ENCODE measurements at places on chromosomes 4 and X.

DNA sequence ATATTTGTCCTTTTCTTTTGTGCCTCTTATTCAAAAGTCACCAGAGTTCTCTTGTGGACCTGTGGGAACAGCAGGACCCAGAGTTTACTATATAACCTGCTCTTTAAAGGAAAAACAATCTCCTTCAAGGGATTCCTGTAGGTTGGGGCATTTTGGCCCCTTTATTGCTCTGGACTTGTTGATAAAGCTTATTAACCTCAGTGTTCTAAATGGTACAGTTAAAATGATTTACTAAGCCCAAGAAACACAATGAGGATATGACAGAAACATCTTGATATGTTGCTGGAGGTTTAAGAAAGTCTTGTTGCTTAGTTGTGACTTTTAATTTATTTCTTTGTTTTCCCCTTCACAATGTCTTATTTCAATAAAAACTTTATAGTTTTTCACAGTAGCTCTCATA is 46.8 kb downstream of the SLIT2 start:
- DNase-seq = no peak

DNA sequence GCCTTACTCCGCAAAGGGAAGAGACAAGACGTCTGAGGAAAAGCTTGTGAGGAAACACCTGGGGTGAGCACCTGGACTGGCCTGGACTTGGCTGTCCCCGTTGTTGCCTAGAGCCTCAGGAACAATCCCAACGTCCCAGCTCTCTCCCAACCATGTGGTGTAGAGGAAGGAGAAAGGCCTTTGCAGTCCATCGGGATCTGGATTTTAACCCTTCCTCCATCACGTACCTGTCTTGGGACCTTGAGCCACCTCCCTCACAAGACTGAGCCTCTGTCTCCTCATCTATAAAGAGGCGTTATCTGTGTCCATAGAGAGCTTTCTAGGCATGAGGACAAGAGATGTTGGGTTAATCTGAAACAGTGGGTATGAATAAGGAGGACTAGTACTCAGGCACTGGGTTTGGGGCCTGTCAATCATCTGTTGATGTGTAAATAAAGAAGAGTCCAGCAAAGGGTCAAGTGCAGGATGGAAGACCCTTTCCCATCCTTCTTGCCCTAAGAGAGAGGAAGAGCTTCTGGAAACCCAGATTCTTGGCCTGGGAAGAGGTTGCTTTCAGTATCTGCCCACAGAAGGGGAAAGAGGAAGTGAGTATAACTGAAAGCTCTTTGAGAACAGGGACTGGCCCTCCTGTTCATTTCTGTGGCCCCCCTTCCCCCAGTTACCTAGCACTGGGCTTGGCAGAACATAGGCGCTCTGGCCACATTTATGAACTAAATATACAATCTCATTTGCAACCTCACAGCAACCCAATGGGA is 137.1 kb downstream of the PJA1 start:
- no peak for DNase-seq

GRCh38 chrX:29545878-29546277 is 669.5 kb upstream of the MAGEB2 start:
- no peak for DNase-seq

GRCh38 chr4:139587446-139587845 is 31.4 kb upstream of the SETD7 start:
- no peak for DNase-seq

GRCh38 chr4:76311896-76312331 is 5.4 kb downstream of the STBD1 start:
- no peak for DNase-seq

DNA sequence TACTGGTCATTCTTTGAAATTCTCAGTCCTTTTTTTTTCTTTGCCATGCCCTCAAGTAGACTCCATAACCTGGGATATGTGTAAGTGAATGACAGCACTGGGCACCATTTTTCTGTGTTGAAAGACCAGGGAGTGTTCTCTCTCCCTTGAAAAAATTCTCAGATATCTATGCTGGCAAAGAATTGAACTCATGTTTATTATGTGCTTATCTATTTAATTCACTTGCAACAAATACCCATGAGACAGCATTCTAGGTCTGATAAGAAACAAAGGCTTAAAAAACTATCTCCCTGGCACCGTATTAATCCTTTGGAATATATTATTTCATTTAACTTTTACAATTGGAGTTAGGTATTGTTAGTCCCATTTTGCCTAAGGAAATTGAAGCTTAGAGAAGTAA is 36.7 kb downstream of the LARP7 start:
- no peak for DNase-seq

GRCh38 chr4:145804116-145804515 is 124.2 kb downstream of the C4orf51 start:
- no peak for DNase-seq

GRCh38 chrX:105468741-105469140 is 248.2 kb upstream of the TEX13A start:
- DNase-seq = no peak

- DNase-seq = no peak
These were observed 3.9 kb upstream of the GLRB start for GRCh38 chr4:157072002-157072401.

GRCh38 chr4:110211007-110211769 is 12.8 kb upstream of the ELOVL6 start:
- no peak for DNase-seq

DNA sequence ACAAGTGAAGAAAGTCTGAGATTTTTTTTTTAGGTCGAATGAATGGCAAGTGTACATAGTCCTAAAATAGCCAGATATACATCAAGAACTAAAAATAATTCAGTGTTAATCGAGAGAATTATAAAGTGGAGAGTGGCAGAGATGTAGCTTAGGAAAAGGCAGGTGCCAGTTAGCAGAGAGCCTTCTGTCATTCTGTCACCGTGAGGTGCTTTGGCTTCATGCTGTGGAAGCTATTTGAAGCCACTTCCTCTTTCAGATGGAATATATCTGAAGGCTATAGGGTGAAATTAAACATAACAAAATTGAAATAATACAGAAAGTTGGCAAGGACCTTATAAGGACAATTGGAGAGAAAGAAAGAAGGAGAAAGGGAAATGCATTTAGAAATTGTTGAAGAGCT is 756.3 kb downstream of the CCSER1 start:
- no peak for DNase-seq

GRCh38 chr4:158949099-158949498 is 153.8 kb upstream of the RAPGEF2 start:
- DNase-seq = no peak

DNA sequence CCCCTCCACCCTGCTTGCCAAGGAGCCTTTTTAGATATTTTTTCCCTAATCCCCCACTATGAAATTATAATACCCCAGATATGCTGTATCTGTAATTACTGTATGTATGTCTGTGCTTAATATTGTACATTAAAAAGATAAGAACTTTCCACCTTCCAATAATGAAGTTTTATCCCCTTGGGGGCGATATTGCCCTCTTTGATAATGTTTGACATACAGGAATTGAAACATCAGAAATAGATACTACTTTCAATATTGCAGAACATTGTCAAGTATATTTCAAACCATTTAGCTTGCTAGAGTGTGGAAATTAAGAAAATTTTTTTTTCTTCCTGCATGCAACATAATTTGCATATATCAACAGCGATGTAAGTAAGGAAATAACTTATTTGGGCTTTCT is 58.9 kb downstream of the NAF1 start:
- DNase-seq = no peak

- no peak for DNase-seq
These were observed 32.3 kb downstream of the USP53 start for GRCh38 chr4:119244832-119245231.

DNA sequence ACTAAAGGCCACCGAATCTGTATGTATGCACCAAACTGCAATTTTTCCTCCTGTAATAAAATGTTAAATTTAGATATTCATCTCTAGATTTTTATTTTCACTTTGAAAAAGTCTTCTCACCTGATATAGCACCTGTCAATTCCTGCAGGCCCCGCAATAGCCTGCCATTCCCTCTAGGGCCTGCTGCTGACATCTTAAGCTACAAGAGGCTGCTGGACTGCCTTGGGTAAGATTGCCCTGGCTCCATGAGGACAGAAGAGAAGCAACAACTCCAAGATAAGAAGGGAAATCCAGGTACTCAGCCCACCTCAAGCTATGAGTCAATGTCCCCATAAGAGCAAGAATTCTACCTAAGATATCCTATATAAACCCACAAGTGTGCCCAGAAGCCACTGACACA is 230.2 kb upstream of the AGTR2 start:
- DNase-seq = no peak

DNA sequence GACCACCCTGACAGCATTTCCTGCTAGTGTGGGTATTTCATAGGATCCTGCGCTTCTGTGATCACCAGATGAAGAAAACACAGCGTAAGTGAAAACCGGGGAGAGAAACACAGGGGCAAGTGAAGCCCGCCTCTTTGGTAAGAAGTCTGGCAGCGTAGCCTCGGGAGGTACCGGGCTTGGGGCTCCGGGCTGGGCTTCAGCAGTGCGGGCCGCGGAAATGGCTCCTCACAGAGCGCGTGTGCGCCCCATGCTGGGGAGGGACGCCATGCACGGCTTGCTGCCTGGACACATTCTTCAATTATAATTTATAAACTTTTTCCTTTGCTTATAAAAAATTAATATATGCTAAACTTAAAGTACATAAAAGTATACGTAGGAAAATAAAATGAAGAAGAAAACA is 151.5 kb downstream of the AFAP1 start:
- no peak for DNase-seq

GRCh38 chr4:181202240-181202639 is 1041.0 kb upstream of the TENM3 start:
- no peak for DNase-seq

- DNase-seq = no peak
These were observed 595.0 kb downstream of the GLUD2 start for GRCh38 chrX:121642415-121642814.

- no peak for DNase-seq
These were observed 319.1 kb upstream of the KLF3 start for GRCh38 chr4:38344929-38345328.

DNA sequence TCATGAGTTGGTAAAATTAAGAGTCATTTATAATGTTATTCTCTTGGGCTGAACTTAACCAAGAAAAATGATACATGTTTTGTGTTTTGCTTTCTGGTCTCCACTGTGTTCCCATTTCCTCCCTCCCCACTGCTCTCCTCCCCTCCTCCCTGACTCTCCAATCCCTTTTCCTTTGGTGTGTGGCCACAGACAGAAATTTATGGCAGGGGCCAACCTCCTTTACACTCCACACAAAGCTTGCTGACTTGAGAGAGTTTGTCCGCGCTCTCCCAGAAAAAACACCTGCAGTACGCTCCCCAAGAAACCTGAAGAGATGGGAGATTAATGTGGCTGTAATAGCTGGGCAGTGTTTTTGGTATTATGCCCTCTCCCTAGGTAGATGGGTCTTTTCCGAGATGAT is 88.9 kb downstream of the ALPK1 start:
- DNase-seq = no peak

DNA sequence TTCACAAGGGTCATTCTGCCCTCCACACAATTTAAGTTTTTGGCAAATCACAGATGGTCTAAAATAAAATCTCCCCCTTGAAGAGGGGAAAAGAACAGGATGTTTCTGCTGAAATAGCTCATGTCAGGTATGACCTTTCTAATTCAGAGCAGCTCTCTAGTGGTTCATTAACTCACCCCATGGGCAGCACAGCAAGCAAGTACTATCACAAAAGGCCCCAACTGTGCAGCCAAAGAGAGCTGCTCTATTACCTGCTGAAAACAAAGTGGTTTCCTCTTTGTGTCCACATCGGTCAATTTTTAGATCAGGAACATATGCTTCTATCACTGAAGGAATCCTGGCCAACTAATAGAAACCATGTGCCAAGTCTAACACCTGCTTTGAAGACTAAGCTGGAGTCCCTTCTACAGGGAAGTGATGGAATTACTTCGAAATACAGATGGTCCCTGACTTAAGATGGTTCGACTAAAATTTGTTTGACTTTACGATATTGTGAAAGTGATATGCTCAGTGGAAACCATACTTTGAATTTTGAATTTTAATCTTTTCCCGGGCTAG is 164.3 kb downstream of the ENOX2 start:
- DNase-seq = no peak

DNA sequence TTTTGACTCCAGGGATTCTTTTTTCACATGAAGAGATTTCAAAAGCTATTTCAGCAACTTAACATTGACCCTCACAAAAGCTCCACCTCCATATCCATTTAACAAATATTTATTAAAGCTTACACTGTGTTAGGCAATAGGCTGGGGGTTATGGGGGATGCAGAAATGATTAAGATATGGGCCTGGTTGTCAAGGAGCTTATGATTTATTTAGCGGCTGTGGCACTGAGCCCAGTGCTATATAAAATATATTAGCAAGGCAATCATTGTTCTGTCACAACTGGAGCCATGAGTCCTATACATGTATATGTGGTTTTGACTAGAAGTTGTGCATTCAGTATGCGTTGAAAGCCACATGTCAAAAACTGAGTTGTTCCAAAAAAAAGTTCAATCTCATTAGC is 131.1 kb downstream of the GPC3 start:
- no peak for DNase-seq

DNA sequence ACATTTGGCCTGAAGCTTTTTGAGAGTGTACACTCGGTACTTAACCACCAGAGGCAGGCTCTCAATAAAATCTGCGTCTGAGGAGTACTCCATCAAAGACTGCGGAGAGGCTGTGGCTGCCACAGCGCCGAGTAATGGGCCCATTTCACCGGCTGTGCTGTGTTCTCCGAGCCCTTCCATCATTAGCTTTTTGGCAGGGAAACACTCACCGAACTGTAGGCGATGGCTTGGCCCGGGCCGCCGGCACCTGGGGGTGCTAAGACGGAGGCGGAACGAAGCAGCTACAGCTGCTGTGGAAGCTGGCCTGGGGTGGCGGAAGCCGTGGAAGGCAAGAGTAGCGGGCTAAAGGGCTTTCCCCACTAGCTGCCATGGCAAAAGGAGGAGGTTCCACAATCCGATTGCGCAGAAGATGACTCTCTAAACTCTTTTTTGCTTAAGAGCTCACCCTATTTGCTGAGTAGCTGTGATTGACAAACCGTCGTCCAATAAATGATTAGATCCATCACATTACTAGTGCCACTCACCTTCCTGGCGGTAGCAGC is 48.5 kb upstream of the PABPC1L2A start:
- DNase-seq = no peak

DNA sequence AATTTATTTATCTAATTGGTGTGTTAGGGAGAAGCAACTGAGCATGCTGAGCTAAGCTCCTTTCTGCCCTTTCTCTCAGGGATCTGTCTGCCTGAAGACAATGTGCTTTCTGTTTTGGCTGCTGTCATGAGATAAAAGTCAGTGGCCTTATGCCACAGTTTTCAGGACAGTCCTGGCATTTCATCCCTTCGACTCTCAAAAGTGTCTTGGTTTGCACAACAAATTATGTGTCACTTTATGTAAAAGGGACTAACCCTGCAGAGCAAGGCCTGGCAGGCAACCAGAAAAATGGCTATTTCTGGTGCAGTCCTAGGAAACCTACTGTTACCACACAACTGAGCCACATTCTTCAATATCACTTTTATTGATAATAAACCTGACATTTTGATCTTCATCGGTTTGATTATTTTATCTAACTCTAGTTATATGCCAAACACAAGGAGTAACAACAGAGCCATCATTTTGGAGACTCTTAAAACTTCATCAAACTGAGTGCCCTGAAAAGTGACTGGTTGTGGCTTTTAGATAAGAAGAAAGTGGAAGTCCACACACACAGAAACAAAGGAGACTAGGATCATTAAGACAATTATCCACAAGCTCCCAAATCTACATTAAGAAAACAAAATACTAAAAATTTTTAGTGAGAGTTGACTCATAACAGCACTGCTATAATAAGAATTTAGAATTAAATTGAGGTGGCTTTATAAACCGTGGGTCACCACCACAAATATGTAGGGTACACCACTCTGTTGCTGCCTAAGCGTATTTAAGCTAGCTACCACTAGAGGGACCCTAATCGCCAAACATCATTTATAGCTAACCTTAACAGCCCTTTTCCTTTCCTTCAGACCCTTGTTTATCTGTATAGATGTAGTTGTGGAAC is 95.9 kb upstream of the PTPN13 start:
- DNase-seq = no peak

- no peak for DNase-seq
These were observed 11.5 kb downstream of the STK26 start for GRCh38 chrX:132034648-132035047.

Data from stimulated activated CD8-positive, alpha-beta memory T cell treated with anti-CD3 and anti-CD28 coated beads, Interleukin-7, amount 100 ng/mL, for 1 hour (primary cell).